Fibroblast of pulmonary artery (primary cell): ENCODE measurements at places on chromosomes 5 and 9.

DNA sequence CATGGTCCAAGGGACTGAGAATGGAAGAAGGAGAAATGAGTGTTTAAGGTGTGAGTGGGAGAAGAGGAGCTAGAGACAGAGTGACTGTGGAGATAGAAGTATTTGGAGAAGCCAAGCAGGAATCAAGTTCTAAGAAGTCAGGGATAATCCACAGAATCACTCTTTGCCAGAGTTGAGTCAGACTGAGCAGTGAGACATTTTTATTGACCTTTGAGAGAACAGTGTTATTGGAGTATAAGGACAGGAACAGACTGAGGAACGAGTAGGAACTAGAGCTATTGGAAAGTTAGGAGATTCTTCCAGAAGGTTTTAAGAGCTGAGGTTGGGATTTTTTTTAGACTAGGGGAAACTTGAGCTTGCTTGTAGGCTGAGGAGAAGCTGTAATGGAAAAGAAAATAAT is 37.2 kb downstream of the RCL1 start:
- DNase-seq: no peak

GRCh38 chr9:35840881-35841644 is 12.0 kb downstream of the TMEM8B start:
- DNase-seq: no peak

DNA sequence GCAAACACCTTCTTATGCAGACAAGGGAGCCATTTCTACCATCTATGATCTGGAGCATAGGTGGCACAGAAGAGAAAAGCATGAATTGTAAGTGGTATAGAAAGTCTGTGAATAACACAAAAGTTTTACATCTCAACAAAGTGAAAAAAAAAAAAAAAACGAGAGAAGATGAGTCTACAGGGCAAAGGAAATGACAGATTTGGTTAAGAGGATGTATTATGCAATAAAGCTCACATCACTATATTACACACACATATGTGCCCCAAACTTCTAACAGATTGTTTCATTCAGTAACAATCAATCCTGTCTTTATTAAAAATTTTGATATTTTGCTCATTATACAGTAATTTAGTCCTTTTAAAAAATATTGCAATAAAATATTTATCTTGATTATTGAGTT is 49.8 kb downstream of the CERT1 start:
- peak; percentile 54 for DNase-seq

GRCh38 chr9:16912197-16912596 is 41.7 kb upstream of the BNC2 start:
- peak; percentile 55 for DNase-seq

DNA sequence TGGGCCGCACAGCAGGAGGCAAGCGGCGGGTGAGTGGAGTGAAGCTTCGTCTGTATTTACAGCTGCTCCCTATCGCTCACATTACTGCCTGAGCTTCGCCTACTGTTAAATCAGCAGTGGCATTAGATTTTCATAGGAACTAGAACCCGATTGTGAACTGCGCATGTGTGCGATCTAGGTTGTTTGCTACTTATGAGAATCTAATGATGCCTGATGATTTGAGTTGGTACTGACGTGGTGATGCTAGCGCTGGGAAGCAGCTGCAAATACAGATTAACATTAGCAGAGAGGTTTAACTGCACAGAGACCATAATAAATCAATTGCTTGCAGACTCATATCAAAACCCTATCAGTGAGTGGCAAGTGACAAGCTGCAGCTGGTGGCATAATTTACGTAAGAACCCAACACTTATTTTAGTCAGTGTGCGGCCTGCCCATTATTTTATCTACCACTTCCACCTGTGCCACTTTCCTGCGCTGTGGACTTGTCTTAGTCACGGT is 133.4 kb upstream of the CDH9 start:
- no peak for DNase-seq

- DNase-seq: no peak
Observed at GRCh38 chr5:131991593-131992324, 19.7 kb downstream of the ACSL6 start.

- DNase-seq: no peak
Observed at GRCh38 chr9:77747163-77747562, 99.0 kb upstream of the GNA14 start.
